ENCODE measurements at places on chromosomes 2 and 18.

DNA sequence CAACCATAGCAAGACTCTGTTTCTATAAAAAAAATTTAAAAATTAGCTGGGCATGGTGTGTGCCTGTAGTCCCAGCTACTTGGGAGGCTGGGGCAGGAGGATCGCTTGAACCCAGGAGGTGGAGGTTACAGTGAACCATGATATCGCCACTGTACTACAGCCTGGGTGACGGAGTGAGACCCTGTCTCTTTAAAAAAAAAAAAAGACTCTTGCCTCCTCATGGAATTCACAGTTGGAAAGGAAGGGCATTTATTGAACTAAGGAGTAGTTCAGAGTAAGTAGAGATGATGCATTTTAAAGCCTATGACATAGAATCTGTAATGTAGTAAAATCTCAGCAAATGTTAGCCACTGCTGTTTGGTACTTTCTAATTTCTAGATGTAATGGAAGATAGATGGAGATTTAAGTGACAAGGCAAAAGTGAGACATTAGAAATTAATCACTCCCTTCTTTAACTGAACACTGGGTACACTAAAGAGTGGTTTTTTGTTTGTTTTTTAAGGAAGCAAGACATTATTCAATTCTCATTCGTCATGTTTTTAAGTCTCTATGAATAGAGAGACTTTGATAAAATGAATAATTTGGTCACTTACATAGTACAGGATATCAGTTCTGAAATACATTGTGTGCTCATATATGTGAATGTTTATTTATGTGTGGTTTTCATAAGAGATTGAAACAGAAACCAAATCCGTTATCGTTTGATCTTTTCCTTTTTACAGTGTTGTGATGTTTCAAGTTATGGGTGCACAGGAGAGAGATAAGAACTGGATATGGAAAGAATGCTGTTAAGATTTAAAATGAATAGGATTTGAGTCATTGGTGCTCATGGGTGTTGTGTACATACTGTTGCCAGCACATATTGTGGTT lies 186.1 kb upstream of the STON1 start:
- DNase-seq: peak; percentile 82

- no peak for DNase-seq
Measured at GRCh38 chr18:36628435-36629137, 200.2 kb downstream of the TPGS2 start.

DNA sequence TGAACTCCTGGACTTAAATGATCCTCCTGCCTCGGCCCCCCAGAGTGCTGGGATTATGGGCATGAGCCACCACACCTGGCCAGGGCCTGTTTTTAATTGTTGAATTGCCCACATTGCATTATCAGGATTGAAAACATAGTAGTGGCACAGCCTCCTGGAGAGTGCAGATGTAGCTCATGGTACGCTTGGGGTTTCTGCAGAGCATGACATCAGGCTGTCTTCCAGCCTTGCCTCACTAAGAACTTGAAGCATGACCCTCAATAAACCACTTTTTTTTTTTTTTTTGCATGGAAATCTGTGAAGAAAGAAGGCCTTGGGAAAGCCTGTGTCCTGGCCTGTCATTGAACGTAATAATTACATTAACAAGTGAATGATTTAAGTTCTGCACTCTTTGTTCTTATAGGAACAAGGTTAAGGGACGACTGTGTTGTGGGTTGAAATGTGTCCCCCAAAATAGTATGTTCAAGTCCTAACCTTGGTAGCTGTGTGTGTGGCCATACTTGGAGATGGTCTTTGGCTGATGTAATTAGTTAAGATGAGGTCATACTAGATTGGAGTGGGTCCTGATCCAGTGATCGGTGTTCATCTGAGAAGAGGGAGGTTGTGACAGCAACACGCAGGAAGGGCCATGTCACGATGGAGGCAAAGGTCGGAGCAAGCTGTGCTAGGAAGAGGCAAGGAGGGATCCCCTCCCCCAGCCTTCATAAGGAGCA lies 90.2 kb downstream of the AGAP1 start:
- DNase-seq: no peak

DNA sequence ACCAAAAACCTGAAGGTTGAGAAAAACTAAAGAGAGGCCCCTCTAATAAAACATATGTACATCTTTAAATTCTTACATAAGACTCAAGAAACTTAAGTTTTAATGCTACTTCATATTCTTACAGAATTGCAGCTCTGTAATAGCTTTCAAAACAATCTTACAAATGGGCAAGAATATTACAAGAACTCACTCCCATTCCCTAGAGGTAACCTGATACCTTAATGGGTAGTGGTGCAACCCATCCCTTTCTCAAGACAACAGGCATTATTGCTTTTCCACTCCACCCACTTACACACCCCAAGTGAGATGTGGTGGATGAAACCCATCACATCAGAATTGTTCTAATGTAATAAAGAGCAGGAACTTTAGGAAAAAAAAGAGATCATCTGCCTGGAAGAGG lies 103.7 kb downstream of the RBMS1 start:
- no peak for DNase-seq

DNA sequence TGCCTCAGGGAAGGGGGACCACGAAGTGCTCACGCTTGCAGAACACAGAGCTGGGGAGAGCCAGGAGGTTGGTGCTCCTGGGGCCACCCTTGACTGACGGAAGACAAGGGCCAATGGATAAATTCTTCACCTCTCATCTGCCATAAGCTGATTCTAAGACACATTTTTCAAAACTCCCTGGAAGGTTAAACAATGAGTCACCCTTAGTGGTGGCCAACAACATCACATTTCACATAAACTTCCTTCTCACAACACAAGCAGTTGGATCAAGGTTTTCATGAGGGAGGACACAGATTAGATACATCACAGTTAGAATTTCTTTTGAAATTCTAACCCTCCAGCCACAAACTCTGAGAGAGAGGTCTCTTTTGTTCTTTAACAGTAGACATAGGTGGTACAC lies 713.6 kb upstream of the POU3F3 start:
- no peak for DNase-seq

DNA sequence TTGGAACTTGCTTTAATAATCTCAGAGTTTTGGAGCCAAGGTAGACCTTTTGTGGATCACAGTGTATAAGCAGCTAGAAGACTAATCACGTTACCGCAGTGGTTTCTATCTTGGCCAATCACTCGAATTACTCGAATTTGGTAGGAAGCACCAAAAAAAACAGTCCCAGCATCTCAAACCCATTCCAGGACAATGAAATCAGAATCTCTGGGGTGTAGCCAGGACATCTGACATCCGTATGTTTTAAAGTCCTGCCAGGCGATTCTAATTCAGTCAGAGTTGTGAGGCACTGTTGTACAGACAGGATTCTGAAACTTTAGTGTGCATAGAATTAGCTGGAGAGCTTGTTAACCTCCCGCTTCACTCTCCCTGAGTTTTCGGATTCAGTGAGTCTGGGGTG lies 30.8 kb downstream of the GRHL1 start:
- DNase-seq: no peak

GRCh38 chr18:55768255-55768654 lies 180.3 kb upstream of the TCF4 start:
- DNase-seq: no peak

DNA sequence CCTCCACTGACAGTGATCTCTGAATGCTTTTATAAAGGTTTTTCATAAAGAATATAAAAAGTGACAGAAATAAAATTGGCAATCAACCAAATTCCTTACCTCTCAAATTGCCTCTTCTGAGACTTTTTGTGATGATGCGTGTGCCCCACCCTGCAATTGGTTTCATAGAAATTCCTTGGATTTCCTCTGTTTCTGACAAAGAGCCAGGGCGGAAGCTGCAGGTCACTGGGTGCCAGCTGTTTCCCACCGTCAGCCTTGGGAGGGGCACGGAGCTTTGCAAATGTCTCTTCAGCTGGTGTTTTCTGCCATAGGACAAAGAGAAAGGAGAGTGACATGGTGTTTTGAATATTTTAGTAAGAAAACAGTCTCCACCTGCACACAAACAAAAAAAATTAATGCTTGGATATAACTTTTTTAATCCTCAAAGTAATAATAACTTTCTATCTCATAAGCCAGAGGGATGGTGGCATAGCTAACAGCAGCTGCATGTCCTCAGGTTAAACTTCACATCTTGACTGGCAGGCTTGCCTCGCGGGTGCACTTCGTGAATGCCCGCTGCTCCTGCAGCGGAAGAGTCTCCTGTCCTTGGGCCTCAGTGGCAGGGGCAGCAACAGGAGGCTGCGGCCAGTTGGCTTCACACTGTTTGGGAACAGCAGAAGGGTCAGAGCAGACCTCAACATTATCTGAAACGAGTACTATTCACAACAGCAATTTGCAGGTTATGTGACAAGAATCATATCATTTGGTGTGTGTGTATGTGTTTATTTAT lies 24.7 kb downstream of the AGAP1 start:
- no peak for DNase-seq

- no peak for DNase-seq
Measured at GRCh38 chr18:37403100-37403781, 162.4 kb downstream of the CELF4 start.

DNA sequence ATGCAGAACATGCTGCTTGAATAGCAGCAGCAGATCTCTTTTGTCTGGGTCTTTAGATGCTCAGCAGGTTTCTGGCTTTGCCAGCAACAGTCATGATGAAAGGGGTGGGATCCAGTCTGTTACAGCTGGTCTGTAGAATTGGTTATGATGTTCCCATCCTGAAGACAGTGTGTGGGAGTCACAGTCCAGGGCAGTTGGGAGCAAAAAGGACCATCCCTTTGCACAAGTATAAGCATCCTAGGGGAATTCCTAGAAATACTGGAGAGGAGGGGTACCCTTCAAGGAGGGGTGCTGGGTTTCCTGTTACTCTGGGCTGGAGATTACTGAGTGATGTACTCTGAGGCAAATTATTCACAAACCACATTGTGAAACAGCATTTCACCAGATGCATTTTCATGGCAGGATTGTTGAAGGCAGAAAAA lies 119.9 kb upstream of the RND3 start:
- DNase-seq: no peak

DNA sequence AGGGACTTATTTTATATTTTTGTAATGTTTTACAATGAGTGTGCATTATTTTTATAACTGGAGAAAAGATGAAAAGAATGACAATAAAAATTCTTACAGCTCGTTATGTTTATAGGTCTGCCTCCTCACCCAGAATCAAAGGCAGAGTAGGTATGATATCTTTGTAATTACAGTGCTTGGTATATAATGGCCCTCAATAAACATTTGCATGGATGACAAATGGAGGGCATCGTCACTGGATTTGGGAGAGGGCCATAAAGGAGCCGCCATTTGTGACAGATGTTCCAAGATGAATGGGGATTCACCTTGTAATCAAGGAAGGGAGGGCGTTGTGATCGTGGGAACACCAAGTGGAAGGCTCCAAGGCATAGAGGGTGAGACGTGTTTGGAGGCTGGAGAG lies 22.6 kb upstream of the GIGYF2 start:
- DNase-seq: no peak

DNA sequence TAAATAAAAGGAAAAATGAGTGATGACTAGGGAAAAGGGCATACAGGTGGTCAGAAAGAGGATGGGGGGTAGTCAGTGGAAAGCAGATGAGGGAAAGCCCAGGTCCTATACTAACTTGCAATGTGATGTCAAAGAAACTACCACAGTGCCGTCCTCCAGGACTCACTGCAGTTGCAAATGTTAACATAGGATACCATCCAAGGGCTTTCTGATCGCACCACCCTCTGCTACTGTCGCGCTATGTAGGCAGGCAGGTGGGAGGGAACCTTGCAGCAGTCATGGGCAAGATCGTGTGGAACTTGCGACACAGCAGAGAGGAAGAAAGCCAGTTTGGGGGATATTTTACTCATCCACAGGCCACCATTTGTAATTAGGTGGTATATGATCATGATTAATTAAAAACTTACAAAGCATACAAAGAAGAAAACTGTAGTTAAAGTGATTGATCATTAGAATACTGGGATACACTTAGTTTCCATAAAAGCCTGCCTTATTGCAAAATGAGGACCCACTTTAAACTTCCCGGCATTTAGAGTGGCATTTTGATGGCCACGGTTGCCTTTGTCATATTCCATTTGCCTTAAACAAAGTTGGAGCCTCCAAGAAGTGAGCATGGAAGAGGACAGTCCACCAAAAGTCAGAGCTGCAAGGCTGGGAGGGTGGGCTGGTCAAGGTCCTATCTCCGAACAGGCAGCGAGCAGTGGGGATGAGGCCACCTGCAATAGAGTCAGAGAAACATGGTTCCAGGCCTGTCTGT lies 8.5 kb upstream of the ROCK2 start:
- no peak for DNase-seq

GRCh38 chr2:240873805-240874714 lies 5.4 kb downstream of the AGXT start:
- DNase-seq: no peak

DNA sequence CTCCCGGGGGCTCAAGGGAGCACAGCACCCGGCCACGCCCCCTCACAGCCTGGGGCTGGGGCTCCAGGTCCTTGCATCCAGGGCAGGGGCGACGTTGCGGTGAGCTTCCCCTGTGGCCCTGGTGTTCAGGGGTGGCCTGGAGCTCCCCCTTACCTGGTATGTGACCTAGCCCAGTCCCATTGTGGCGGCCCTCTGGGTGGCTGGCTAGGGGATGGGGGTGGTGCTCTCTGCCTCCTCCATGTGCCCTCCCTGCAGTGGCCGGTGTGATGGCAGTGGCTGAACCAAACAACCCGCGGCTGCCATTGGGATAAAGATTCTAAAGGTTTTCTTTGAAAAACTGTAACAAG lies 288.3 kb downstream of the RDH14 start:
- DNase-seq: no peak

GRCh38 chr18:8011906-8012305 lies 444.8 kb downstream of the PTPRM start:
- DNase-seq: no peak

DNA sequence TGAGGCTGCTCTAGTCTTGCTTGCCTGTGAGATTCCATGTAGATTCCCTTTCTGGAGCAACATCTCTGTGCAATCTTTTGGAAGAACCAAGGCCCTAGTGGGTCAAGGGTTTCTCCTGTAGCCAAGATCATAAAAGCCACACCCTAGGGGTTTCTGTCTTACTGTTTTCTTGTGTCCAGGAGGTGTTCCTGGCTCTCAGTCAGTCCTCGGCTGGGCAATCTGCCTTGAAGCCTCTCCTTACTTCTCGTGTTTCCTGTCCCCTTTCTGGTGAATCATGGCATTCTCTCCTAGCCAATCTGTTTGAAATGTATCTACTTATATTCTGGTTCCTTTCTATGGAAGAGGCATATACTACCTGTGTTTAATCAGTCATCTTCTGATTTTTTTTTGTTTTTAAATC lies 484.8 kb upstream of the UBE2E3 start:
- DNase-seq: no peak

- DNase-seq: no peak
Measured at GRCh38 chr18:48336332-48336731, 72.9 kb downstream of the ZBTB7C start.

DNA sequence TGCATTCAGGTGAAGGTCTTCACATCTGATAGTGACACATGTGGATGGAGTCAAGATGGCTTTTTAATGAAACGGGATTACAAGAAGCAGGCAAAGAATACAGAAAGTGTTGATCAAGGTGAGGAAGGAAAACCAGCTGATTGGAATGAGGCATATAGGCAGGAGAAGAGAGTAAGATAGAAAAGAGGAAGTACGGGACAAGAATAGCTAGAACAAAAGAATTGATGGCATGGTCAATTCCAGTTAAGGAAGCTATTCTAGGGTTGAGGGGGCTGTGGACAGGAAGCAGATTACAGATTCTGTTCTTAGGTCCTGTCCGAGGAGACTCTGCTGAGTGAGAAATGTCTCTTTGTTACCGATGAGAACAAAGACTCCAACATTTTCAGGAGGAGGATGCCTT lies 13.2 kb upstream of the NCK2 start:
- DNase-seq: no peak

GRCh38 chr2:186887107-186888090 lies 38.4 kb upstream of the ZSWIM2 start:
- DNase-seq: no peak

GRCh38 chr2:47784352-47784851 lies 1.5 kb downstream of the MSH6 start:
- DNase-seq: no peak

Data from CD4-positive, alpha-beta T cell treated with Interleukin-4 for 4 hours (primary cell).